ENCODE measurements at places on chromosomes 1 and 21.

- no peak for DNase-seq
These were observed 119.2 kb upstream of the RAB3GAP2 start for GRCh38 chr1:220391491-220391890.

DNA sequence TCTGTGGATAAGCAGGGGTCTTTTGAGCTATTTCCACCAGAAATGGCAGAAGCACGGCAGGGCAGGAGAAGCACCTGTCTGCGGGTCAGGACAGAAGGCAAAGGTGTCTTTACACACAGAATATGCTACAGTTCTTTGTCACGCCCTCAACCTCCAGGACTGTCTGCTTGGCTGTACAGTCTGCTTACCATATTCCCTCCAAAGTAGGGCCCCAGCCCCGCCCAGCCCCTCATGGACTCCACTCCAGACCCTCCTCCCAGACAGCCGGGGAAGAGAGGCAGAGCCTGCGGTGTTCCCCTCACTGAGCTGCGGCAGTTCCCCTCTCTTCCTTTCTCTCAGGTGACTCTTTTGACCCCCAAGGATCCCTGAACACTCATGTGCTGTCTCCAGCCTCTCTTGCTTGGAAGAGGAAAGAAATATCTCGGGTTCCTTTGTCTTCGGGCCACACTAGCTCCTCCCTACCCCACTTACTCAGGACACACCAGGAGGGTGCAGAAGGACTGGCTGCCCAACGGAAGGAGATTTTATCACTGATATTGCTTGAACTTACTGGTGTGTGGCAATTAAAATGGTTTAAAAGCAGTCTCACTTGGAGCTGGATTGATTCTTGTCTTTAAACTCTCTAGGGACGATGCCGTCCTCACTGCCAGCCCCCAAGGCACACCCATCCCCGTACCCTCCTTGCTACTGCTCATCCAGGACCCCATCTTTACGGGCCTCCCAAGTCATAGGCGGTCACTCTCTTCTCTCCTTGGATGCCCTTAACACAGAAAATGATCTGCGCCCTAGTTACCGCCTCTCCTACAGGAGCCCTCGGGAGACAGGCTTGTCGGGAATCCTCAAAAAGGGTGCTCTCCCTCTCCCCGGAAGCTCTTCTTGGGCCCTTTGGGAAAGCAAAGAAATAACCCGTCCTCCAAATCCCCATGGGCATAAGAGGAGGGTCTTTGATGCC, 169.7 kb downstream of the TOMM20 start:
- DNase-seq = no peak

DNA sequence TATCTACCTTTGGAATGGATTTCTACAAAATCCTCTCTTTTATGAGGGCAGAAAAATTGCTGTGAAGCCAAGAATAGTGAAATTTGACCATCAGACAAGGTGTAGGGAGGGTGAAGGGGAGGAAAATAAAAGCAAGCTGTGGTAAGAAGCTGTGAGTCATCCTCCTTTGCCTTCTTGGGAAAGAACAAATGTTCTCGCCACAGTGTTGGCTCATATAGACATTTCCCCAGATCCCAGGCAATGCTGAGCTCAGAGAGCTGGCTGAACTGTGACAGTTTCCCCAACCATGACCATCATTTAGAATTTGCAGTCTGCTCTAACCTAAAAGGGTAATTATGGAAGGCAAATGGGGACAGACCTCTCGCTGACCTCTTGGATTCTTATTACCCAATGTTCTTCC, 235.4 kb downstream of the PBX1 start:
- peak; percentile 97 for DNase-seq

DNA sequence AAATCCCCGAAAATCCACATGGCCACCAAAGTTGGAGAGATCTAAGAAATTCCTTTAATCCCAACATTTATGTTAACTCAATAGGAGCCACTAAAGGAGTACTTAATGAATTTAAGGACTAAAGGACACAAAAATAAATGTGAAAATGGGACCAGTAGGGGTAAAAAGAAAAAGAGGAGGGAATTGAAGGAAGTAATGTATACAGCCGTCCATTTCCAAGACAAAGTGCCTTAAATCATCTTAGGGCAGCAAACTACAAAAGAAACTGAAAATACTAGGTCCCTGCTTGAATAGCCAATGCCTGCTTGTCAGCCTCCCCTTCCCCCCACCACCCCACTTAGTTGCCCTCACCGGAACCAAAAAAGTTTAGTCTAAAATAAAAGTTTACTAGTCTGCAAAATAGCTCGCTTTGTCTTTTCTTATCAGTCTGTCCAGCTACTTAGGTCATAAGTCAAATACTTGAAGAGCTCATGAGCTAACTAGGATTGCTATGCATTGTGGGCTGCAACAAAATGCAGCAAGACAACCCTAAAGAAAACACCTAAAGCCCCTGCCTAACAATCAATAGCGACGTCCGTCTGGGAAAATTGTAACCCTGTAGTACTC, 66.3 kb upstream of the TLR5 start:
- peak; percentile 22 for DNase-seq

DNA sequence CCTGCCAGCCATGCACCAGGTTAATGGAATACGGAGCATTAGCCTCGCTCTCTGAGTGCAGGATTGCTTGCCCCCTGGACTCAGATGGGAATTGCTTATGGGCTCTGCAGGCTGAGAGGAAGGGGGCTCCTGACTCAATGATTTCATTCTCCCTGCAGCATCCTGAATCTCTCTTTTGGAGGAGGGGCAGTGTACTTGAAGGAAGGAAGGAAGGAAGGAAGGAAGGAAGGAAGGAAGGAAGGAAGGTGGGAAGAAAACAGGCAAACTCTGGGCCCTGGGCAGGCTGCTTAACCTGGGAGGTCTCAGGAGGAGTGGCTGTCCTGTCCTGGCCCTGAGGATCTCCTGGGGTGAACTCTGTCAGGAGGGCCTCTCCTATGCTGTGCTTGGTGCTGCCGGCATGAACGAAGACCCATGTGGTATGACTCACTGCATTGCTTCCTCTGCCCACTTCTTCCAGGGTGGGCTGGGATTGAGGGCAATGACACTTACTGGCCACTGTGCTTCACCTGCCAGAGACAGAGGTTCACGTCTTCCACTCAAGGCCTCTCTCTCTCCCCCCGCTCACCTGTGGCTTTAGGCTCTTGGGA, 257.1 kb upstream of the CSF3R start:
- no peak for DNase-seq

GRCh38 chr21:34511787-34512455, at the start of gene KCNE1:
TSS of gene KCNE1 (minus strand) at chr21:34512210. CDS start at chr21:34449634, 62,576 bp downstream.
- peak; percentile 57 for DNase-seq

DNA sequence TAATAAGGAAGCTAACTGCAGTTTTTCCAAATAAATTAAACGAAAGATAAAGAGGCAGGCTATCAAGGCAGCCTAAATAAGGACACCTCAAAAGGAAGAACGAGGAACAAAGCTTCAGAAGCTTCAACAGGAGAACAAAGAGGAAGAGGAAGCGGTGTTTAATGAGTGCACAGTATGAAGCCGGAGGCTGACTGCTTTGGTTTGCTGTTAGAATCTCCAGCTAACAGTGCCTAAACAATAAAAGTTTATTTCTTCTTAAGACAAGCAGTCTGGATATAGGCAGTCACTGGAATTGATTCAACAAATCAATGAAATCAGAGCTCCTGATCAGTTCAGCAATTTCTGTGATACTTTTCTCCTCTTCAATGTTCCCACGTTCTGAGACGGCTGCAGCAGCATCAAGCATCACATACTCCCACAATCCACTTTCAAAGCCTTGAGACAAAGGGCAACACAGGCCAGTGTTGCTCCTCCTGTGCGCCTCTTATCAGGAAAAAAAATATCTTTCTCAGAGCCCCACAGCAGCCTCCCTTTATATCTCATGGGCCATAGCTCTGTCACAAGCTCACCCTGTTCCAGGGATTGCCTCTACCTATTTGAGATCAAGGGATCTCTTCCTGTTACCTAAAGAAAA, 365.6 kb upstream of the ST6GALNAC5 start:
- no peak for DNase-seq

DNA sequence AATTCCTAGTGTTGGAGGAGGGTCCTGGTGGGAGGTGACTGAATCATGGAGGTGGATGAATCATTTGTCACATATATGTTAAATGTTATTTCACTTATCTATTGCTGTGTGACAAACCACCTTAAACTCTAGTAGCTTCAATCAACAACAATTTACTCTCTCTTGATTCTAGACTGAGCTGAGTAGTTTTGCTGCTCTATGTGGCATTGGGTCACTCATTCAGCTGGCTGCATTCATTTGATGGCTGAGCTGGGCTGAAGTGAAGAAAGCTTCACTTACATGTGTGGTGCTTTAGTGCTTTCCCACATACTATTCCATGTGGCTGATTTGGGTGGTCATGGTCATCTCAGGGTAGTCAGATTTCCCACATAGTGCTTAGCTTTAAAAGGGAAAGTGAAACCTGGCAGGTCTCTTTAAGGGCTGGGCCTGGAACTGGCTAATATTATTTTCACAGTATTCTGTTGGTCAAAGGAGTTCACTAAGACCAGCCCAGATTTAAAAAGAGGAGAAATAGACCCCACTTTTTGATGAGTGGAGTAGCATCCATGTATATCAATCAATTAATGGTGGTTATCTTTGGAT, 10.5 kb downstream of the DNAH14 start:
- DNase-seq = peak; percentile 21

- DNase-seq = no peak
These were observed 1103.3 kb upstream of the B3GALT2 start for GRCh38 chr1:194289569-194290266.

- no peak for DNase-seq
These were observed 199.2 kb downstream of the GRIK3 start for GRCh38 chr1:36835017-36835695.

DNA sequence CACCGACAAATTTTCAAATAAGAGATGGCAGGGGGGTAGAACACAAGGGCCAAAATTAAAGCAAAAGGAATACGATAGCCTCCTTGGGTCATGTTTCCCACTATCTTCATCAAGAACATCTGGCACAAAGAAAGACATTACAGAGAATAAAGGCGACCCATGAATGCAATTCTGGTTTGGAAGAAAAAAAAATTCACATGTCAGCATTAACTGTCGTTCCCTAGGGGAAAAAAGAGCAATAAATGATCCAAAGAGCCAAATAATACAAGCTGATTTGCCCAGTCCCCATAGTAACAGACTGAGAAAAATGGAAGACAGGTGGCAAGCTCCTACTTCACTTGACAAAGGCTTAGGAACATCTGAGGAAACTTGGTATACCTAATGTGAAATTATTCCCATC, 4.5 kb downstream of the STIL start:
- DNase-seq = no peak

DNA sequence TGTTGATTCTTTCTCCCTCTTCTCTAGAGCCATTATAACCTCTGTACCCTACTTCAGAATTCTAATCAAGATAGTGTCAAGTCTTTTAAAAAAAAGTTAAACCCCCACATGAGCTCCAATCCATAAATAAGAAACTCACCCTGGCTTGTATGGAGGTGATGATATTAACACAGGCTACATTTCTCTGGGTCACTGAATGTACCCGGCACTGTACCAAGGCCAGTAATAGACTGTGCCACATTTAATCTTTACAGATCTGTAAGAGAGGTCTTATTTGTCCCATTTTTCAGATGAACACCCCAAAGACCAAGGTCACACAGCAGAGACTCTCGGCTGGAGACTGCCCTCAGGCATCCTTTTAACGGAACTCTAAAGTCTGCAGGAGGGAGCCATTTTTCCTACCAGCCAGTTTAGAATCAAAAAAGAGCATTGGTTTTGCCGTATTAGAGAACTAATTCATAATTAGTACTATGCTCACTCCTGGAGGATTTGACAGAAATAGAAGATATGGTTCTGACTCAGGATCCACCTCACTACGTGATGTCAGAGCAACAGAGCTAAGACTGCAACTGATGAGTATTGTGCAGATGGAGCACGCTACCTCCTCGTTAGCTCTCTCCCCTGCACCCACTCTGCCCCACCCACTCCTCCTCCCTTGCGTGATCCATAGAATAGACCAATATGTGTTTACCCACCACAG, 217.2 kb upstream of the HOOK1 start:
- no peak for DNase-seq

DNA sequence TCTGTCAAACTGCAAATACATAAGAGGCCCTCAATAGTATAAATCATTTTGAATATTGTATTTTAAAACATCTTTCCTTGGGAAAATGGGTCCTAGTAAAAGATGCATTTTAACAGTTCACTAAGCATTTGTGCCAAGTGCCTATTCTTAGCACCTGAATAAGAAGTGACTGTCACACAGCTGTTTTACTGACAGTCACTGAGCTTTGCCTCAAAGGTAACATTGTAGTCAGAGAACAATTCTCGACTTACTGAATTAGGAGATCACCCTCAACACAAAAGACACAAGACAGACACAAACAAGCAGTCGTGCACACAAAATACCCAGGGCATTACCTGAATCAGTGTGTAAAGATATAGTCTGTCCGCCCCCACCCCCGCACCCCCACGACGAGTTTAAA, 408 bp downstream of the ESRRG start:
- no peak for DNase-seq

GRCh38 chr1:239547987-239548386, 161.6 kb downstream of the CHRM3 start:
- no peak for DNase-seq

DNA sequence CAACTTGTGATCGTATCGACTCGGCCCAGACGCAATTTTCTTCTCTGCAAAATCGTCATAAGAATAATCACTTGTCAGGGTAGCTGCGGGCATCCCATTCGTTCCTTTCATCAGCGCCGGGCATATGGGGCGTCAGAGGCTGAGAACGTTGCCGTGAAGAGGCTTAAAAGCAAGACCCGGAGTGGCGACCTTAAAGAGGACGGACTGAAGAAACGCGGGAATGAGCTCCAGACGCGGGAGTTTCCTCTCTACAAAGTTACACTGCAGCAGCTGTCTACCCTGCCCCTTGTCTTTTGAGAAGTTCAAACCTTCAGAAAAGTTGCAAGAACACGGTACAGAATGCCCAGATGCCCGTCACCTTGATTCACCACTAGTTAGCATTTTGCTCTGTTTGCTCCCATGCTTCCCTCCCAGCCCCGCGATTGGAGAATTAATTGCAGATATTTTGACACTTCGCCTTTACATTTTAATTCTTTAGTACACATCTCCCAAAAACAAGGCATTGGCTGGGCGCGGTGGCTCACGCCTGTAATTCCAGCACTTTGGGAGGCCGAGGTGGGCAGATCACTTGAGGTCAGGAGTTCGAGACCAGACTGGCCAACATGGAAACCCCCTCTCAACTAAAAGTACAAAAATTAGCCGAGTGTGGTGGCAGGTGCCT, 967 bp downstream of the CENPS start:
- peak; percentile 33 for DNase-seq

DNA sequence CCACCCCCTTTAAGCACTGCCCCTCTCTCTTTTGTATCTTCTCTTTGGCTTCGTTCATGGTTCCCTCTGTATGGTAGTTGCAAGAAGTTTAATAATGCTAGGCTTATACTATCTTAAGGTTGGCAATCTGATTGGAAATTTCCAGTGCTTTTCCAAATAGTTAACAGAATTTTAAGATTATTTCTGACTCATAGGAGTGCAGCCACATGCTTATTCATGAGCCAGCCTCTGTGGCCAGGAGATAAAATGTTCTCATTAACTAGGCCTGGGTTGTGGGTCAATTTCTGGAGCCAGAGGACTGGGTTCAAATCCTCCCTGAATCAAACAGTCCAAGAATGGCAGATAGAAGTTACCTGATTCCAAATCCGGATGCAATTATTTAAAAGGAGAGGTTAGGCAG, 103.1 kb downstream of the ATP6V1G3 start:
- peak; percentile 19 for DNase-seq
